ENCODE measurements at places on chromosomes 1 and 21.

DNA sequence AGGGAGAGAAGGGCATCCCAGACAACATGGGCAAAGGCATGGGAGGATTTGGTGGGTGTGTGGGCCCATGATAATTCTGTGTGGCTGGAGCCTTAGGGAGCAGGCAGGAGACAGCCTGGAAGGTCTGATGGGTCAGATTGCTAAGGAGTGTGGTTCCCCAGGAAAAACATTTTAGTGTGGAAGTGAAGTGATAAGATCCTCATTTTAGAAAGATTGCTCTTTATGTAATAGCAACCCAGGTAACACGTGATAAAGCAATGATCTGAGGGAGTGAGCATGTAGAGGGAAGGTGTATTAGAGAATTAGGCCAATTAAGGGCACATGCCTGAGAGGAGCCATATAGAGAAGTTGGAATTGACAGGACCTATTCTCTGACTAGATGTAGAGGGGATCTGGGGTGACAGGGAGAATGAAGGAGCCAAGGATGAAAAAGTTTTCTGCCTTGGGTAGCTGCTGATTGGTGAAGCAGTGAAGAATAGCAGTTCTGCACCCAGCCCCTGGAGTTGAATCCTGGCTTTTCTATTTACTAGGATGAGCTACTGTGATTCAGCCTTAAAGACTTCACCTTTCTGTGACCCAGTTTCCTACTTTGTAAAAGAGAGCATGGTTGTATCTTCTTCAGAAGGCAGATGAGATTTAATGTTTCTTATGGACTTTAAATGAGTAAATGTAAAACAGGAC lies 18.7 kb upstream of the SLAMF6 start:
- DNase-seq = no peak

GRCh38 chr1:214216779-214217178 lies 64.2 kb upstream of the SMYD2 start:
- no peak for DNase-seq

DNA sequence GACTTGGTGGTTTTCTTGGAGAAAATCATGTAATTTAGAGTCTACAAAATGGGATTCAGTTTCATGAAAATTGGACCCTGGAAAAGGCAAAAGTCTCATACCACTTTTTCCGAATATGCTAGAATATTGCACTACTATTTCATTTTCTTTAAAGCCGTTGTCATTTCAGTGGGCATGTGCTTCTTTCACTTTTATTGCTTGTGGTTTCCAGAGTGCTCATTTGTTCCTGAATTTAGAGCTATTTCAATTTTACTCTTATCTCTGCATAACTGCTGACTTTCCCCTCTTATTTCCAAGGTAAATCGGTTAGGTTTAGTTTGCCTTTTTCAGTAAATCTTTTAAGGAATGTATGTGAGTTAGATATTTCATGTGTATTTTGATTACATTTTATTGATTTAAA lies 11.6 kb downstream of the HHAT start:
- no peak for DNase-seq

DNA sequence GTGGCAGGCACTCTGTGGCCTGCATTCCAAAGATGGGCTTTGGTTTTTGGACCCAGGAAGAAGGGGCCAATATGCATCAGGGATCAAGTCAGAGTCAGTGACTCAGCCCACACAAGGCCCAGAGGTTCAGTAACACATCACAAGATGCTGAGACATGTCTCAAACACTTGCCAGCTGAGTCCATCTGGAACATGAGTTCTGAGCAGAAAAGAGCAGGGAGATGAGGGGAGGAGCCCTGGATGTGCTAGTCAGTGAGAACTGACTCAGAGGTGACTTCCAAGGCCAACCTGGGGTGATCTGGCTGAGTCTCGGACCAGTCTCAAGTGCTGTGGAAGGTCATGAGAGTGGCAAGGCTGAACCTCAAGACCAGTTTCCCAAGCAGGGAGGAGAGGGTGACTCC lies 150.1 kb downstream of the CDC7 start:
- DNase-seq = peak; percentile 99

GRCh38 chr1:207956986-207957385 lies 46.1 kb upstream of the CD34 start:
- no peak for DNase-seq

DNA sequence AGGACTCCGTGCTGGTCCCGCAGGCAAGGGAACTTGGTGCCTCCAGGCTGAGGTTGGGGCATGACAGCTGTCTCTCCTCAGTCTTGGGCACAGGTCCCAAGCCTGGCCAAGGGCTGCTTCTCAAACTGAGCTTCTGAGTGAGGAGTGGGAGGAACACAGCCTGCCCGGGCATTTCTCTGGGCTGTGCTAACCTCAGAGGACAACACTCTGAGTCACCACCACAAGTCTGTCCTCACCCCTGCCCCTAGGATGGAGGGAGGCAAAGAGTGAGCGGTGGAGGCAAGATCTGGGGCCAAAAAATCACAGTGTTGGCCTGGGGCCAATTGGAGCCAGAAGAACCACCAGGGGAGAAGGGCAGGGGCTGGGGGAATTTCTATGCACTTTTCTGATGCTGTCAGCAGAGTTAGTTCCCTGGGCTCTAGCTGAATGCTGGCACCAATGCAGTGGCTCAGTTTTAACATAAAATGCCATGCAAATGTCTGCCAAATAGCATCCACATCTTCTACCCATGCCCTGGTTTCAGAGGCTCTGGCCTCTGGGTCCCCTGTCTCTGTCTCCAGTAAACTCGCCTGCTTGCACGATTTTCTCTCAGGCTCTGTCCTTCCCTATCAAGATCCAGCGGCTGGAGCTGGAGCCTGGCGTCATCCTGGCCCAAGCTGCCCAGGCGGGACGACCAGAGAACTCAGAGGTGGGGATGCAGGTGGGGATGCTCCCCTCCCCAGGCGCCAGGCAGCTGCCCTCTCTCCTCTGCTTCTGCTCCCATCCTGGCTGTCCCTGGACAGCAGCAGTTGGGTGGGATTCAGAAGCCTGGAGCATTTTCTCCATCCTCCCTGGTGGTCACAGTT lies 11.0 kb upstream of the CDK18 start:
- peak; percentile 18 for DNase-seq

- no peak for DNase-seq
Measured at GRCh38 chr1:64935551-64936155, 30.7 kb downstream of the JAK1 start.

GRCh38 chr1:245409341-245410195 lies 254.8 kb downstream of the KIF26B start:
- no peak for DNase-seq

DNA sequence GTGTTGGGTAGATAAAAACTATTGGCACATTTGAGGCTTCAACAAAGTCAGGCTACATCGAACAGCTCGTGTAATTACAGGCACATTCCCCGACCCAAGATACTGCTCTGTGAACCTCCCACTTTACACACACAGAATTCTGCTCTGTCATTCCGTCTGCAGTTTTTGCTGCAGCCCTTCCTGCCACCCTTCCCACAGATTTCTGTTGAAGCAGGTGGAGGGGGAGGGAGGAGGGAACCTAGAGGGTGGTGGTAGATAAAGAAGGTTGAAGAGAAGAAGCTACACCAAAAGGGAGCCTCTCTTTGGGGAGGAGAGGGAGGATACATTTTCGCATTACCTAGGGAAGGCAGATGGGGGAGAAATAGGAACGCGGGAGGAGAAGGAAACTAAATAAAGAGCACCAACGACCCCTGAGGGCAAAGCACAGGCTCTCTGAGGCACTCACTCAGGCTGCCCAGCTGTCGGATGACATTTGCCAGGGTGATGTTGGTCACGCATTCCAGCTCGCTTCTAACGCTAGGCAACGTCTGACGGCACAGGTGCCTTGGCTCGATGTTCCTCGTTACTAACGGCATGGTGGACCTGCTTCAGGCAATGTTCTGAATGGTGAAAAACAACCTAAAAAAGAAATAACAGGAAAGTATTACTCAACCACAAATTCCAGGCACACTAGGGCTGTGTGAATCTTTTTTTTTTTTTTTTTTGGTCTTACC lies 36.0 kb downstream of the GPR3 start:
- DNase-seq = no peak

DNA sequence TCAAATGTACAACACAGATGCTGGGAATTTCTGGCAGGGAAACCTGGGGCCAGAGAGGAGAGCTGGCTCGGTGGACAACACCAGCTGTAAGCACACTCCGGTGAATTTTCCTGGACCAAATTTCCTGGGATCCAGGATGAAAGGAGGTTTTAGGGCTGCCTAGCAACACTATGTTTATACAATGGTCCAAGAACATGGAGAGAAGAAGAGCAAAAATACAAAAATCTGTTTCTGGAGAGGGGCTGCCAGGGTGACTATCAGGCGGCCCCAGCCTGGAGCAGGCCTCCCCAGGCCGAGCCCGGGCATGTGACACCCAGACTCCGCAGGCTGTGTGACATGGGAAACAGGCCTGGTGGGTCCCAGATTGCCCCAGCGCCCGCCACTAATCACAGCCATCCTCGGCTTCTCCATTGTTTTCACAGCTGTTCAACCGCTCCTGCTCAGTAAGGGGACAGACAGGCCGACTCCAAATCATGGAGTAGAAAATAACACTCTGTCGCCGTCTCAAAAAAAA lies 336.0 kb upstream of the NFIA start:
- DNase-seq = no peak

GRCh38 chr1:200458780-200459179 lies 48.9 kb upstream of the ZNF281 start:
- no peak for DNase-seq

- no peak for DNase-seq
Measured at GRCh38 chr1:113320972-113321680, 69.2 kb upstream of the MAGI3 start.

Measured in GM04504 (cell line).